ENCODE measurements at places on chromosomes 3 and 15.

DNA sequence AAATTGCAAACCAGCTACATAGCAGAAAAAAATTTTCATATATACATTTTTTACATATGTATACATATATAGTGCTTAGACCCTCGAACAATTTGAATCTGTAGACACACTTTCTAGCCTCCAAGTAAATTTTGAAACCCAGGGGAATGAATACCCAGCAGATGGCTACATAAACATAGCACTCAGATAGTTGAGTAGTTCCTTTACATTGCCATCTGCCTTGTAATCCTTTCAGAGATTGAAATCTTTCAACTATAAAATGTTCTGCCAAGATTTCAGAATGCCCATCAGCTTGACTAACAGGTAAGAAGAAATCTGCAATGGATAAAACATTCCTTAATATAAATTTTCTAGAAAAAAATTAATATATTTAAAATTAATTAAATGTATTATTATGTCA is 1333.5 kb upstream of the CADM2 start:
- H3K27ac ChIP-seq, result no peak overlapping the region
- no peaks in the 10 kb centered on the region for H3K27me3 ChIP-seq
- H3K36me3 ChIP-seq, result no peaks in the 10 kb centered on the region
- no peaks in the 10 kb centered on the region for H3K4me1 ChIP-seq
- no peak for DNase-seq

- H3K4me3 ChIP-seq, result no peak overlapping the region
- peaks cover 3% of the 10 kb centered on the region for H3K27me3 ChIP-seq
- H3K36me3 ChIP-seq, result no peaks in the 10 kb centered on the region
- no peak overlapping the region for H3K27ac ChIP-seq
These were observed 28.0 kb upstream of the PTX3 start for GRCh38 chr3:157408499-157409149.

GRCh38 chr3:194575484-194576210 is 57.6 kb downstream of the TMEM44 start:
- no peak overlapping the region for H3K27ac ChIP-seq
- DNase-seq, result no peak
- no peak overlapping the region for H3K4me3 ChIP-seq
- H3K27me3 ChIP-seq, result peaks cover 28% of the 10 kb centered on the region
- peaks cover 18% of the 10 kb centered on the region for H3K4me1 ChIP-seq

GRCh38 chr15:44219073-44219472 is 24.0 kb upstream of the FRMD5 start:
- H3K4me1 ChIP-seq, result peaks cover under 1% of the 10 kb centered on the region
- peaks cover 21% of the 10 kb centered on the region for H3K27me3 ChIP-seq
- no peak for DNase-seq
- no peak overlapping the region for H3K27ac ChIP-seq
- H3K36me3 ChIP-seq, result no peaks in the 10 kb centered on the region

GRCh38 chr3:11604139-11604892 is 39.4 kb downstream of the VGLL4 start:
- peaks cover 11% of the 10 kb centered on the region for H3K4me1 ChIP-seq
- no peak overlapping the region for H3K27ac ChIP-seq
- DNase-seq, result no peak
- no peak overlapping the region for H3K4me3 ChIP-seq

GRCh38 chr15:29776859-29777258 is 45.4 kb downstream of the TJP1 start:
- no peaks in the 10 kb centered on the region for H3K4me1 ChIP-seq
- no peak for DNase-seq
- peaks cover 5% of the 10 kb centered on the region for H3K27me3 ChIP-seq
- no peak overlapping the region for H3K4me3 ChIP-seq
- H3K36me3 ChIP-seq, result no peaks in the 10 kb centered on the region

- H3K27ac ChIP-seq, result no peak overlapping the region
- DNase-seq, result no peak
- no peaks in the 10 kb centered on the region for H3K36me3 ChIP-seq
- H3K4me1 ChIP-seq, result no peaks in the 10 kb centered on the region
These were observed 116.2 kb upstream of the HACD2 start for GRCh38 chr3:123700791-123701722.

DNA sequence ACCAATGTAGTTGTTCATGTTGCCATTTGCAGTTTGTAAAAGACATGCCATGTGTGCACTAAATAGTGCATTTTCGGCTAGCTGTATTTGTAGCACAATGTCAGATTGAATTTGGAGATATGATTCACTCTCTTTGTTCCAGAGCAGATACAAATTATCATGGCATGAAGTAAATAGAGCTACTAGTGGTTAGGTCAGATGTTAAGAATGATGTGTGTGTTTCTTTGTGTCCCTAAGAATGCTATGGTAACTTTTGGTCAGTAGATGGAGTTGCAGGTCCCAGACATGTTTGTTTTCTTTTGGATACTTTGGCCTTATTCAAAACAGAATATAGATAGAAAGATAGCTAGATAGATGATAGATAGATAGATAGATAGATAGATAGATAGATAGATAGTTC is 595.8 kb downstream of the NLGN1 start:
- DNase-seq, result no peak
- H3K36me3 ChIP-seq, result no peaks in the 10 kb centered on the region
- H3K27ac ChIP-seq, result no peak overlapping the region
- H3K4me1 ChIP-seq, result no peaks in the 10 kb centered on the region
- no peak overlapping the region for H3K4me3 ChIP-seq

- H3K4me1 ChIP-seq, result peaks cover 2% of the 10 kb centered on the region
- peaks cover 80% of the 10 kb centered on the region for H3K36me3 ChIP-seq
- DNase-seq, result no peak
- no peaks in the 10 kb centered on the region for H3K27me3 ChIP-seq
- H3K4me3 ChIP-seq, result no peak overlapping the region
These were observed 15.7 kb upstream of the RPLP1 start for GRCh38 chr15:69436951-69437350.

DNA sequence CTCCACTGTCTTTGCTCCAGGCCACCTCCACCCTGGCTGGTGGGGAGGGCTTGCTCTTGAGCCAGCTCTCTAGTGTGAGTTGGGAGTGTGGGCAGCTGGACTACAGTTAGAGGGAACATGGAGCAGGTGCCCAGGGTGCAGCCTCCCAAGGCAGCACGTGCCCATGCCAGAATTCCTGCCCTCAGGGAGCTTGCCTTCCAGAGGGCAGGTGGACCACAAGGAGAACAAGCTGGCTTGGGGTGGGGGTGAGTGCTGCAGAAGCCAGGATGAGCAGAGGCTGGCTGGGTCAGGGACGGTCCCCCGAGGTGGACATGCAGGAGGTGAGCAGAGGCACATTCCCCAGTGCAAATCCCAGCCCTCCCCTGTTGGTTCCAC is 89.5 kb downstream of the VGLL4 start:
- no peaks in the 10 kb centered on the region for H3K4me1 ChIP-seq
- no peaks in the 10 kb centered on the region for H3K27me3 ChIP-seq
- no peak overlapping the region for H3K4me3 ChIP-seq
- H3K27ac ChIP-seq, result no peak overlapping the region

DNA sequence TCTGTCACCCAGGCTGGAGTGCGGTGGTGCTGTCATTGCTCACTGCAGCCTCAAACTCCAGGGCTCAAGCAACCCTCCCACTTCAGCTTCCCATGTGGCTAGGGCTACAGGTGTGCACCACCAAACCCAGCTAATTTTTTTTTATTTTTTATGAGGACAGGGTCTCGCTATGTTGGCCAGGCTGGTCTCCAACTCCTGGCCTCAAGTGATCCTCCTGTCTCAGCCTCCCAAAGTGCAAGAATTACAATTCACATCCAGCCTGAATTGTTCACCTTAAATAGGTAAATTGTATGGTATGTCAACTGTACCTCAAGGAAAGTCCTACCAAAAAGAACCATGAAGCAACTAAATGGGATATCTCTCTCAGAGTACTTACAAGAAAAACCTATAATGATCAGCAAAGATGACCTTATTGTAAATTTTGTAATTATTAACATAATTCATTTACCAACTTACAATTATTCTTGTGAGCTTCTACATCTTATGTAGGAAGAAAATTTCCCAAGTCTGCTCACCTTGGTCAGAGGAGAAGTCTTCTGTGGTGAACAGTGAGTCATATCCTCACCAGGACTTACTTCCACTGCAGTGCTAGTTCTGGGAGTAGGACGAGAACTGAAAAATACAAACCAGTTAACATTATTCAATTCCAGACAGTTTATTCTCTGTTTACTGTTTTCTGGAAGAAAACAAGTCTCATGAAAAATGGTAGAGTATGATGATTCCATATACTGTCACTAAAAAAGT is 54.4 kb downstream of the ULK4 start:
- H3K4me1 ChIP-seq, result peaks cover 5% of the 10 kb centered on the region
- H3K4me3 ChIP-seq, result no peak overlapping the region
- no peak overlapping the region for H3K27ac ChIP-seq
- no peaks in the 10 kb centered on the region for H3K27me3 ChIP-seq
- DNase-seq, result no peak

DNA sequence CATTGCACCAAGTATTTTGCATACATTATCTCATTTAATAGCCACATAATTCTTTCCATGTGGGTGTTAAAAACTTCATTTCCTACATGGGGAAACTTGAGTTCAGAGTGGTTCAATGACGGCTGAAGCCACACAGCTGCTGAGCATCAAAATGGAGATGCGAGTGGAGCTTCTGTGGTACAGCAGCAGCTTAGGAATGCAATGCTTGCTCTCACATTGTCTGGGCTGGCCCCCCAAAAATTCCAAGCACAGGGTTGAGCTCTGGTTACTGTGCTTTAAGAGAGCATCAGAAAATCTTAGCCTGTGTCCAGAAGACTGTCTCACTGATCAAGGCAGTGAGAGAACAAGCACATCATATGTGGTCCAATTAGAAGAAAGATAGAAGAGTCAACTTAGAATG is 57.4 kb upstream of the GADL1 start:
- no peak for DNase-seq
- no peak overlapping the region for H3K27ac ChIP-seq
- H3K4me3 ChIP-seq, result no peak overlapping the region
- no peaks in the 10 kb centered on the region for H3K36me3 ChIP-seq
- H3K27me3 ChIP-seq, result no peaks in the 10 kb centered on the region

GRCh38 chr15:70062321-70062956 is 35.3 kb downstream of the TLE3 start:
- H3K27me3 ChIP-seq, result no peaks in the 10 kb centered on the region
- peaks cover 54% of the 10 kb centered on the region for H3K36me3 ChIP-seq
- no peak overlapping the region for H3K4me3 ChIP-seq
- no peak for DNase-seq

- no peaks in the 10 kb centered on the region for H3K27me3 ChIP-seq
- H3K27ac ChIP-seq, result peak overlapping the region; percentile 85
- peaks cover 6% of the 10 kb centered on the region for H3K36me3 ChIP-seq
- no peak overlapping the region for H3K4me3 ChIP-seq
These were observed 38.4 kb downstream of the TLNRD1 start for GRCh38 chr15:81038975-81039607.

- no peak for DNase-seq
- H3K36me3 ChIP-seq, result no peaks in the 10 kb centered on the region
- H3K27ac ChIP-seq, result no peak overlapping the region
- H3K27me3 ChIP-seq, result no peaks in the 10 kb centered on the region
- no peak overlapping the region for H3K4me3 ChIP-seq
These were observed 399.2 kb downstream of the EPHA3 start for GRCh38 chr3:89506462-89507103.

GRCh38 chr3:136694321-136694720 is 57.9 kb downstream of the STAG1 start:
- H3K27ac ChIP-seq, result peak overlapping the region; percentile 70
- H3K4me3 ChIP-seq, result peak overlapping the region; percentile 7
- H3K4me1 ChIP-seq, result peaks cover 47% of the 10 kb centered on the region
- H3K27me3 ChIP-seq, result no peaks in the 10 kb centered on the region
- DNase-seq, result peak; percentile 47

- peaks cover 10% of the 10 kb centered on the region for H3K4me1 ChIP-seq
- H3K27ac ChIP-seq, result no peak overlapping the region
- no peak overlapping the region for H3K4me3 ChIP-seq
- peaks cover 12% of the 10 kb centered on the region for H3K36me3 ChIP-seq
- no peaks in the 10 kb centered on the region for H3K27me3 ChIP-seq
- no peak for DNase-seq
These were observed 52.5 kb upstream of the ZCWPW2 start for GRCh38 chr3:28295898-28296490.

DNA sequence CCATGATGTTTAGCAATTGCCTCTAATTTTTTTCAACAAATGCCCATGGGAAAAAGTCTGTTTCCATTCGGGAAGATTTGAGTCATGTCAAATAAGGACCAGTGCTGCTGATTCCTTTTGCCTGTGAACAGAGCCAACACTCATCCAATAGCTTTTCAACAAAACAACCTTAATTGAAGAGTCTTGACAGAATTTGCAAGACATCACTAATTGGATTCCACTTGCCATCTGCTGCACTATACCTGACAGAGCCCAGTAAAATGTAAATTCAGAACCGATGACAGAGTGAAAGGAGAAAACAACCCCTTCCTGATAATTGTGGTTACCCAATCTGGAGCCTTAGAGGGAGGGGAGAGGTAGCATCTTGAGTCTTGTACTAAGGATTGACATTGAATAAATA is 426.7 kb downstream of the AGBL1 start:
- H3K4me1 ChIP-seq, result no peaks in the 10 kb centered on the region
- DNase-seq, result no peak
- no peak overlapping the region for H3K4me3 ChIP-seq
- no peaks in the 10 kb centered on the region for H3K36me3 ChIP-seq
- H3K27ac ChIP-seq, result no peak overlapping the region
- no peaks in the 10 kb centered on the region for H3K27me3 ChIP-seq

DNA sequence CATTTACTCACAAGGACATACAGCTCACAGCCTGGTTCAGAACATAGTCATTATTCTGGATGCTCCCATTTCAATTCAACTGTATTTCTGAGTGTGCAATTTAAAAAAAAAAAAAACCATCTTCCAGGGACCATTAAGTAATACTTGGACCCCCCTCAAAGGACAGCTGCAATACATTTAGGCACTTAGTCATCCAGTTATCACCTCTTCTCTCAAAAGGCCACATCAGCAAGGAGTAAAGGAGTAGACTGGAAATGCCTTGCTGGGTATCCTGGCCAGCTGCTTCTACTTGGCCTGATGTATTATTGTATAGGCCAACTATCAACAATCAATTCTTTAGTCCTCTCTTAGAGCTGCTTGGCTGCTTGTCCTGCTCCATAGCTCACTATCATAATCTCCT is 211.4 kb upstream of the SETMAR start:
- DNase-seq, result no peak
- H3K4me1 ChIP-seq, result no peaks in the 10 kb centered on the region
- H3K4me3 ChIP-seq, result no peak overlapping the region
- H3K27ac ChIP-seq, result no peak overlapping the region

DNA sequence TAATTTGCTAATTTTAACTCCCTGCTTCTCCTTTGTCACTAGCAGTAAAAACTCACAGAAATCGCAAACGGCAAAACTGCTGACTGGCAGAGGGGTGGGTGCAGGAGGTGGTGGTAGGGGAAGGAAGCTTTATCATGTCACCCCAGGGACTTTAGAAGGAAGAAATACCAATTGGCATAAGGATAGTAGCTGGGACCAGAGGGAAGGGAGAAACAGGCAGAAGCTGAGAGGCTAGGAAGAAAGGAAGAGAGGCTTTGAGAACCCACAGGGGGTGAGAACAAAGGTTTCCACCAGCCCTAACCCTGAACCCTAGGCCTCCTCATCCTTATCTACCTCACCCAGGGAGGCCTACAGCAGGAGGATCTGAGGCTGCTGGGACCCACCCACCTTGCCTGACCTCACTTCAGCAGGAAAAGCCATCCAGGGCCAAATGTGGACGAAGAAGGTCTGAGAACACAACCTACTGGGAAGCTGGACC is 10.7 kb downstream of the ITGB5 start:
- H3K4me1 ChIP-seq, result peaks cover 12% of the 10 kb centered on the region
- H3K4me3 ChIP-seq, result no peak overlapping the region
- no peaks in the 10 kb centered on the region for H3K36me3 ChIP-seq

GRCh38 chr3:5186858-5187155 is 700 bp upstream of the EDEM1 start:
- H3K4me3 ChIP-seq, result peak overlapping the region; percentile 97
- DNase-seq, result no peak
- peaks cover 27% of the 10 kb centered on the region for H3K4me1 ChIP-seq
- peaks cover 28% of the 10 kb centered on the region for H3K36me3 ChIP-seq
- H3K27me3 ChIP-seq, result no peaks in the 10 kb centered on the region

Measured in activated CD4-positive, alpha-beta memory T cell treated with anti-CD3 and anti-CD28 coated beads, Interleukin-2, amount 10 ng/mL, durations not matched to agents 7 days and 5 days (primary cell).